MCF 10A (cell line): ENCODE measurements at places on chromosomes 7 and 10. TPM values are rescaled to one million over a fixed set of nuclear protein-coding genes. Genes with fewer than 3 reads are reported as not detected.

DNA sequence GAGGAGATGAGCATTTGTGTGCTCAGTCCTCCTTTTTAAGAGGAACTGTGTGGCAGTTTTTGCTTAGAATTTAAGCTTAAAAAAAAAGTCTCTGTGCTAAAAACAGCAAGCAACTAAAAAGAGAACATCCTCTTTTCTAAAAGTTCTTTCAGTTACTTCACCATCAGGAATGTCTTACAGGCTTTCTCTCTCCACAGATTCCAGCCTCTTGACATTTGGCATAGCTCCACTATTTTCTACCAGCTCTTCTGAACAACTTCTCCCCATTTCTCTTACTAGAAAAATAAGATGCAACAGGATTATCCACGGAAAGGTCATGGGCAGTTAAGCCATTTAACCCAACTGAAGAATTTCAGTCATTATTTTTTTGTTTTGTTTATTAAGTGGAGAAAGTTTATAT is 13.2 kb downstream of the PCLO start:
- H3K27me3 ChIP-seq: no peaks in the 10 kb centered on the region
- H3K4me1 ChIP-seq: peaks cover 23% of the 10 kb centered on the region
- H3K27ac ChIP-seq: no peak overlapping the region
- H3K4me3 ChIP-seq: no peak overlapping the region
- peaks cover 6% of the 10 kb centered on the region for H3K36me3 ChIP-seq

- H3K4me3 ChIP-seq: peak overlapping the region; percentile 81
- peaks cover 6% of the 10 kb centered on the region for H3K36me3 ChIP-seq
- no peaks in the 10 kb centered on the region for H3K27me3 ChIP-seq
- H3K27ac ChIP-seq: peak overlapping the region; percentile 98
- DNase-seq: peak; percentile 68
Measured at GRCh38 chr7:21944616-21945453, 864 bp downstream of the CDCA7L start.

DNA sequence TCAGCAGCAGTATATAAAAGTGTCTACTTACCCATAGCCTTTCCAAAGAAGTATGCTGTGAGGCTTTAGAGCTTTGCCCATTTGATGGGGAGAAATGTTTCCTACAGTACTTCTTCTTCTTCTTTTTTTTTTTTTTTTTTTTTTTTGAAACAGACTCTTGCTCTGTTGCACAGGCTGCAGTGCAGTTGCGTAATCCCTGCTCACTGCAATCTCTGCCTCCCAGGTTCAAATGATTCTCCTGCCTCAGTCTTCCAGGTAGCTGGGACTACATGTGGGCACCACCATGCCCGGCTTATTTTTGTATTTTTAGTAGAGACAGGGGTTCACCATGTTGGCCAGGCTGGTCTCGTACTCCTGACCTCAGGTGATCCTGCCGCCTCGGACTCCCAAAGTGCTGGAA is 101.7 kb upstream of the TMEM26 start:
- no peak overlapping the region for H3K4me3 ChIP-seq
- H3K27ac ChIP-seq: no peak overlapping the region
- DNase-seq: peak; percentile 34
- H3K36me3 ChIP-seq: no peaks in the 10 kb centered on the region

GRCh38 chr10:116465546-116465945 is 37.9 kb downstream of the PNLIPRP3 start:
- no peak overlapping the region for H3K27ac ChIP-seq
- H3K27me3 ChIP-seq: no peaks in the 10 kb centered on the region
- peaks cover 63% of the 10 kb centered on the region for H3K36me3 ChIP-seq
- DNase-seq: no peak

- peaks cover 26% of the 10 kb centered on the region for H3K4me1 ChIP-seq
- no peak overlapping the region for H3K4me3 ChIP-seq
- no peaks in the 10 kb centered on the region for H3K27me3 ChIP-seq
- H3K27ac ChIP-seq: peak overlapping the region; percentile 74
Measured at GRCh38 chr7:145293754-145294153, 457.9 kb upstream of the TPK1 start.

The GSTO2 gene
- total RNA-seq: 33.8 and 40.9 TPM in 2 replicates

- peaks cover 16% of the 10 kb centered on the region for H3K27me3 ChIP-seq
- no peak overlapping the region for H3K4me3 ChIP-seq
- H3K36me3 ChIP-seq: no peaks in the 10 kb centered on the region
Measured at GRCh38 chr10:86333826-86334487, 32.6 kb downstream of the GRID1 start.

DNA sequence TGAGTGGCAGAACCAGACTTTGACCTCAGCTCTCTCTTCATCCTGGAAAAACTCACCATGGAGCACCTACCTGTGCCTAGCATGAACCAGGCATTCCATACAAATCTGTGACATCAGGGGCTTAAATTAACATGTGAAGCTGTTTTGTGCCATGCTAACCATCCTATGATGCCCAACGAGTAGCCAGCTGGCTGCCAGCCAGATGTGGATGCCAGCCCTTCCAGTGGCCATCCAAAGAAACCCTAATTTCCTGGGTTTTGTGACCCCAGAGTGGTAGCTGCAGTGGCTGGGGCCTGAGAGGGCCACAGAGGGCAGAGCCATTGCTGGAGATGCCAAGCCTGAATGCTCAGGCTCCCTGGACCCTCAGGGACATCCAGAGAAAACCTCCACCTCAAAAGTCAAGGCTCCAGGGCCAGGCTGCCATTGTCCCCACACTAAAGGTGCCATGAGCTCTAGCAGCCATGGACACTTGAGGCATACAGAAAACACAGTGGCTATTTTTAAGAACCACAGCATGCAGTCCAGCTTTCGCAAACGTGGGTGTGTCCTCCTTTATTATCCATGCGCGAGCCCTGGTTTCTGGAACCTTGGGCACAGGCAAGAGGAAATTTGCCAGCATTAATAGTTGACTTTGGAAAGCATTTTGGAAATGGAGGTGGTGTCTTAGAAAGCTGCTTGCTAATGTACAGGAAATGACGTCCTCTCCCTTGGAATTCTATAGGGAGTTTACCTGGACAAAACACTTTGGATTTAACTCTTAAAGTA is 6.0 kb downstream of the CPXM2 start:
- H3K4me1 ChIP-seq: no peaks in the 10 kb centered on the region
- no peak overlapping the region for H3K4me3 ChIP-seq
- H3K27ac ChIP-seq: no peak overlapping the region
- no peaks in the 10 kb centered on the region for H3K27me3 ChIP-seq
- H3K36me3 ChIP-seq: no peaks in the 10 kb centered on the region

The FAM131B gene
- 0.19 and 0.25 TPM in 2 replicates for total RNA-seq

DNA sequence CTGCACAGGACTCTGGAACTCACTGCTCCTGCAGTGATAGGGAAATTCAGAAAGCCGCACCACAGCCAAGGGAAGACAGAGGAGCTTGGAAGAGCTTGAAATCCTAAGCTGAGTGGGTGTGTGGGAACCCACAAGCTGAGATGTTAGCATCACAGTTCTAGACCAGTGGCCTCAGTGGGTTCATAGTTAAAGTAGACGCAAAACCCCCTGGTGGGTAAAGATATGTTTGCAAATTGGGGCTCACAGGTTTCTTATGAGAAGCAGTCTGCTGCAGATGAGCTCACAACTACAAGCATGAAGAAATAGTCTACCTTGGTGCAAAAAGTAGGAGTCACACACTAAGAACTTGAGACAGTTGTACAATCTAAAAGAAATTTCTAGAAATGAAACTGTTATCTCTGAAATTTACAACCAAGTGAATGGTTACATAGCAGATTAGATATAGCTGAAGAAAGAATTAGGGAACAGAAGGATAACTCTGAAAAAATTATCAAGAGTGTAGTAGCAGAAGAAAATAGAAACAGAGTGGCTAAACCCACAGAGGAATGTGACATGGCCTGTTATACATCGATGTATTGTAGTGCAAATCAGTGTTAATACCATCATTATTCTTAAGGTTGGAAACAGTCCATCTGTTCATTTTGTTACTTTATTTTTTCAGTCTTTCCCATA is 77.2 kb downstream of the DYNC2I1 start:
- H3K27ac ChIP-seq: no peak overlapping the region
- H3K27me3 ChIP-seq: no peaks in the 10 kb centered on the region
- no peaks in the 10 kb centered on the region for H3K4me1 ChIP-seq

GRCh38 chr7:98242934-98243333 is 9.1 kb downstream of the TECPR1 start:
- H3K36me3 ChIP-seq: peaks cover 12% of the 10 kb centered on the region
- no peaks in the 10 kb centered on the region for H3K27me3 ChIP-seq
- no peaks in the 10 kb centered on the region for H3K4me1 ChIP-seq
- no peak overlapping the region for H3K27ac ChIP-seq
- no peak overlapping the region for H3K4me3 ChIP-seq

- H3K4me1 ChIP-seq: peaks cover under 1% of the 10 kb centered on the region
- DNase-seq: no peak
- no peak overlapping the region for H3K4me3 ChIP-seq
- no peaks in the 10 kb centered on the region for H3K27me3 ChIP-seq
- H3K27ac ChIP-seq: no peak overlapping the region
- H3K36me3 ChIP-seq: peaks cover 12% of the 10 kb centered on the region
Measured at GRCh38 chr10:34679177-34679576, 135.9 kb downstream of the PARD3 start.

GRCh38 chr10:10792681-10793080 is 225.0 kb upstream of the CELF2 start:
- DNase-seq: peak; percentile 70
- H3K27ac ChIP-seq: peak overlapping the region; percentile 83
- H3K27me3 ChIP-seq: no peaks in the 10 kb centered on the region
- H3K4me3 ChIP-seq: peak overlapping the region; percentile 56
- H3K4me1 ChIP-seq: peaks cover 57% of the 10 kb centered on the region
- H3K36me3 ChIP-seq: no peaks in the 10 kb centered on the region

The MYOZ1 gene
- total RNA-seq: not detected in 2 replicates

The SLC26A4 gene
- total RNA-seq: 0.21 and 0.52 TPM in 2 replicates

DNA sequence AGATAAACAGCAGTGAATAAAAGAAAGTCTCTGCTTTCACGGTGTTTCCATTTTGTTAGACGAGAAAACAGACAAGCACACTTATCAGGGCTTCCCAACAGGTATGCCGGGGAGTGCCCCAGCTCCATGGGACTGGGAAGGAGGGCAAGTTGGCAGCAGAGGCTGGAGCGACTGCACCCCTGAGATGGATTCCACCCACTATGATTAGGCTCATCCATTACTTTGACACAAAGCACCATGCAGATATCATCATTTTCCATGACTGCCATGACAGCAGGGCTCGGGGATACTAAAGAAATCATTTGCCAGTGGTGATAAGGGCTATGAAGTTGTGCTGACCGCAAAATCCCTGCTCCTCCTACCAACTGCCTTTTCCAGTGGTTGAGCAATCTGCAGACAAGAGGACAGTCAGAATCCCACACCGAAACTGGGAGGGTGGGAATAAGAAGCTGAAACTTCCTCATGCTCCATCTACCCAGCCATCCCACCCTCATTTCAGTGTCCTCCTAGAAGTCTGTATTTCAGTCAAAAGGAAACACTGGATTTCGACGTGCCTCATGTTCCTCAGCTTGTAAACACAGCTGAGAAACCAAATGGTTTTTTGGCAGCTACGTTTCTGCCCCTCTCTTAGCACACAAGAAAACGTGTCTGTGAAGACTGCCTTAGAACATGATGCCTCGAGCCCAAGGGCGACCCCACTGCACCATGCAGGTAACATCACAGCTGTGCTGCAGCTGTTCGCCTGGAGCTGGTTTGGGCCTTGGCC is 15.5 kb downstream of the CREB3L2 start:
- no peaks in the 10 kb centered on the region for H3K27me3 ChIP-seq
- peaks cover 6% of the 10 kb centered on the region for H3K4me1 ChIP-seq
- H3K27ac ChIP-seq: no peak overlapping the region

The KEL gene
- not detected in 2 replicates for total RNA-seq

DNA sequence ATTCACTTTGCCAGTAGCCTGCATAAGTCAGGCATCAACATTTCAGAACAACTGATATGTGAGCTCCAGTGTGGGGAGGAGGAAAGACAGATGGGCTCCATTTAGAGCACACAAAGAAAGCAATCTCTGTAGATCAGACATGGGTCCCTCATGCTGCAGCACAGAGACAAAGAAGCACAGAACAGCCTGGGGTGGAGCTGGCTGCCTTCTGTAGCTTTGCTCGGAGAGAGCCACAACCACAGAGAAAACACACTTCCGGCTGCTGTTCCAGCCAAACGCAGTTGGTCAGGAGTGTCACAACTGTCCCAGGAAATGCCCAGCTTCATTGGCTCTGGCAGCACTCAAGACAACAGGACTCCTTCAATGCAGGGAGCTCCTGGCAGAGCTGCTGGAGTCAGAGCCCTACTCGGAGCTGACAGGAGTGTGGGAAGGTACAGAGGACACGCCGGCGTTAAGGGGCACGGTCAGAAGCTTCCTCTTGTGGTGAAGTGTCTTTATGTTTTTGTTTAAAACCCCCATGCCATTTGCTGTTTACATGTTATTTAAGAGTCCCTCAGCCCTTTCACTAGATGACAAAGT is 494.4 kb downstream of the TCERG1L start:
- no peaks in the 10 kb centered on the region for H3K4me1 ChIP-seq
- DNase-seq: no peak
- H3K27ac ChIP-seq: no peak overlapping the region
- no peaks in the 10 kb centered on the region for H3K27me3 ChIP-seq

The KIF5B gene
- total RNA-seq: 150 and 187 TPM in 2 replicates

DNA sequence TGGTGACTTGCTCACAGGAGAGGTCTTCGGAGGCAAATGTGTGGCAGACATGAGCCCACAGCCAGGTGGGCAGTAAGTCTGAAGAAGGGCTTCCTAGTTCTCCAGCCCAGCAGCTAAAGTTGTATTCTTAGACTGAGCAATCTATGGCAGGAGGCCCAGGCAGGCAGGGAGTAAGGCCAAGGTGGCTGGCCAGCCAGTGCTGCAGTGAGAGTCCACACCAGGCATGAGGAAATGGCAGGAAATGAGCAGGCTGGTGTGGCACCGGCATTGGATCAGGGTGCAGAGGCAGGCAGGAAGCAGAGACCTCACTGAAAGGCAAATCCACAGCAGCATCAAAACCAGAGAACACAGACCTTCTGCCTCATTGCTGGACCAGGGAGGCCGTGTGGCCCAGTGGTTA is 84.6 kb upstream of the PDE1C start:
- peaks cover 7% of the 10 kb centered on the region for H3K4me1 ChIP-seq
- H3K4me3 ChIP-seq: no peak overlapping the region
- no peaks in the 10 kb centered on the region for H3K36me3 ChIP-seq

- no peaks in the 10 kb centered on the region for H3K36me3 ChIP-seq
- no peak overlapping the region for H3K27ac ChIP-seq
- H3K27me3 ChIP-seq: peaks cover 30% of the 10 kb centered on the region
- H3K4me1 ChIP-seq: no peaks in the 10 kb centered on the region
- no peak overlapping the region for H3K4me3 ChIP-seq
Measured at GRCh38 chr7:7002418-7003062, 176.5 kb upstream of the CCZ1B start.

The SLC39A12 gene
- total RNA-seq: not detected in 2 replicates

GRCh38 chr10:103582331-103583123 is 89.0 kb downstream of the NEURL1 start:
- H3K4me1 ChIP-seq: no peaks in the 10 kb centered on the region
- no peak for DNase-seq
- no peaks in the 10 kb centered on the region for H3K36me3 ChIP-seq
- H3K27ac ChIP-seq: no peak overlapping the region

- no peaks in the 10 kb centered on the region for H3K4me1 ChIP-seq
- no peak overlapping the region for H3K4me3 ChIP-seq
- no peak for DNase-seq
- H3K27ac ChIP-seq: no peak overlapping the region
Measured at GRCh38 chr7:68334636-68335272, 1263.5 kb upstream of the AUTS2 start.

The CPVL gene
- total RNA-seq: 29.2 and 49.0 TPM in 2 replicates

The ASB4 gene
- total RNA-seq: not detected in 2 replicates

The PDSS1 gene
- 9.1 and 14.3 TPM in 2 replicates for total RNA-seq

- DNase-seq: no peak
- H3K36me3 ChIP-seq: no peaks in the 10 kb centered on the region
- no peak overlapping the region for H3K4me3 ChIP-seq
- no peak overlapping the region for H3K27ac ChIP-seq
Measured at GRCh38 chr7:156095908-156096539, 283.8 kb upstream of the SHH start.
